Natural killer cell treated with Interleukin-12 subunit alpha and Interleukin-12 subunit beta and Interleukin-15 and Interleukin-18, amount 100 ng/mL, for 72 hours (primary cell): ENCODE measurements at places on chromosomes 2 and 18. TPM values are rescaled to one million over a fixed set of nuclear protein-coding genes. Genes with fewer than 3 reads are reported as not detected.

- peaks cover 24% of the 10 kb centered on the region for H3K36me3 ChIP-seq
- DNase-seq: no peak
- no peaks in the 10 kb centered on the region for H3K27me3 ChIP-seq
- peaks cover 18% of the 10 kb centered on the region for H3K4me1 ChIP-seq
- H3K4me3 ChIP-seq: no peak overlapping the region
- no peak overlapping the region for H3K27ac ChIP-seq
These were observed 5.0 kb downstream of the NDUFS1 start for GRCh38 chr2:206154197-206154596.

- H3K27me3 ChIP-seq: no peaks in the 10 kb centered on the region
- peaks cover 10% of the 10 kb centered on the region for H3K4me1 ChIP-seq
- peak overlapping the region; percentile 59 for H3K27ac ChIP-seq
These were observed 299.4 kb downstream of the AGAP1 start for GRCh38 chr2:235793163-235793752.

DNA sequence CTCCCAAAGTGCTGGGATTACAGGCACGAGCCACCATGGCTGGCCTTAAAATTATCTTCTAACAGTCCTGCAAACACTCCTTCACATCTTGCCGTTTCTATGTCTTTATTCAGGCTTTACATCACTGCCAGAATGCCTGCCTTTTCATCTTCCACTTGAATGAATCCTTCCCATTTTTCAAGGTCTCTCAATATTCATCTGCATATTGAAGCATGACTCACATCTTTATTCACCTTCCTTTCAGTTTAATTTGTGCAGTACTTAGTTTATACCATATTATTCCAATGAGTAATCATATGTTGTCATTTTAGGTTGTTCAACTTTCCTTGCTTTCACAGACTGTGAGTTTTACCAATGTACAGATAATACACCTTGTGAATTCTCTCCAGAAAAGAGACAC is 510.1 kb upstream of the PIK3C3 start:
- DNase-seq: no peak
- no peak overlapping the region for H3K27ac ChIP-seq
- H3K27me3 ChIP-seq: no peaks in the 10 kb centered on the region

DNA sequence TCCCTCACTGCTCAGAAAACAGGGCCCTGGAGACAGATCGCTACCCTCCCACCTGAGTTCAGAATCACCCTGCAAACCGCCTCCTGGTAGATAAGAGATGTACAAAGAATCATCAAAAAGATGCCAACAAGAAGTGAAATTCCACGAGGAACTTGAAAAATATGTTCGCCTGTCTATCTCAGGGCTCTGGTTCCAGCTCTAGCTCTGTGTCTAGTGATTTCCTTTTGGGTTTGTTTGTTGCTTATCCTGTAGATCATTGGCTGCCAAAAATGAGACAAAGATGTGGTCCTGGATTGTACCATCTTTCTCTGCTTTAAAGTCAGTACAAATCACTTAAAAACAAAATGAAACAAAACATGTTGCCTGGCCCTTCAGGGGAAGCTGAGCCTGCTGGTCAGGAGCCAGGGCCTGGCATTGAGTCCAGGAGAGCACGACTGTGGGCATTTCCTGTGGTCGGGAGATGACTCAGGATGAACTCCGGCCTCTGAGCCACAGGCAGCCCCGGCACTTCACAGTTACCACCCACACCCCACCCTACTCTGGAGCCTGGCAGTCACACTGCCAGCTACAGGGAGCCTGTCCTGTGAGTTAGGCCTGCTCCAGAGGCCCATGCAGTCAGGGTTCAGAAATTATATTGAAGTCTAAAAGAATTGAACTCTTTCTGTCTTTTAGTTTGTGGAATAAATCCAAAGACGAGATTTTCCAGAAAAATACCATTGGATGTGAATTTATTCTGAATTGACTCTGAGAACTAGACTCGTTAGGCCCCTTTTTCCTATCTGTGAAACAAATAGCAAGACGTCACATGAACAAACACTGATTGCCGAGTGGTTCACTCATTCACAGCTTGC is 8.0 kb upstream of the ITGB6 start:
- H3K27ac ChIP-seq: peak overlapping the region; percentile 69
- peak; percentile 69 for DNase-seq
- H3K4me1 ChIP-seq: peaks cover 45% of the 10 kb centered on the region
- peak overlapping the region; percentile 8 for H3K4me3 ChIP-seq
- no peaks in the 10 kb centered on the region for H3K36me3 ChIP-seq
- peaks cover 12% of the 10 kb centered on the region for H3K27me3 ChIP-seq

GRCh38 chr18:72544092-72544886 is at the start of gene CBLN2:
CBLN2 (minus strand) TSS chr18:72544342; CDS start chr18:72542160, 2,182 bp downstream.
- no peak within 1 kb of the TSS for H3K4me3 ChIP-seq
- no peak for DNase-seq
- H3K4me1 ChIP-seq: no peaks in the 10 kb centered on the region
- H3K36me3 ChIP-seq: peaks cover 5% of the 10 kb centered on the region

- H3K36me3 ChIP-seq: peaks cover 1% of the 10 kb centered on the region
- H3K27me3 ChIP-seq: no peaks in the 10 kb centered on the region
- H3K4me3 ChIP-seq: no peak overlapping the region
- no peak for DNase-seq
- H3K27ac ChIP-seq: no peak overlapping the region
- no peaks in the 10 kb centered on the region for H3K4me1 ChIP-seq
These were observed 345.0 kb upstream of the LRRTM4 start for GRCh38 chr2:77867146-77867545.

GRCh38 chr18:50666536-50666935 is 106.6 kb downstream of the MAPK4 start:
- no peak overlapping the region for H3K27ac ChIP-seq
- no peaks in the 10 kb centered on the region for H3K4me1 ChIP-seq

DNA sequence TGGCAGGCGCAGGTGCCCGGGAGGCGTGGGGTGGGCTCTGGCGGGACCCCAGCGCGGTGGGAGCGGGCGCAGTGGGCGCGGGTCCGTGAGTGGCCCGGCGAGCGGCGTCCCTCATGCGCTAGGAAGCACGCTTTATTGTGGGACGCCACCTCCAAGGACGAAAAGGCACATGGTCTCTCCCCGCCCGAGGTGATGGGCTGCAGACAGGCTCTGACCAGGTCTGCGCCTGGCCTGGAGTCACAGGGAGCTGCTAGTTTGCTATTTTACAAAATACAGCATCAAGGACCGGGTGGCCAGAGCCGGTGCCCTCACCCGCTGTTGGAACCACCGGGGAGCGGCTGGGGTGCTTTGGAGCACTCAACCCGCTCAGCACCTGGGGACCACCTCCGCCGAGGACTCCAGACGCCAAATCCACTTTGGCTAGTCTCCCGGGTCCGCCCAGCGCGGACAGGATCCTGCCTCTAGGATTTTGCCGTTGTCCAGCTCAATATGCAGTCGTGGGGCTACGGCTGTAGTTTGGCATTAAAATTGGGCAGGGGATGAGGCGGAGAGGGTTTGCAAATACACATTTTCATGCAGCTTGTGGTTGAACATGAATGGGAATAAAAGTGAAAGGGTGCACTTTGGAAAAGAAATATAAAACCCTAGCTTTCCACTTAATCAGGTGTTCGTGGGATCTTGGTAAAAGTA is 65.4 kb downstream of the LRRFIP1 start:
- no peaks in the 10 kb centered on the region for H3K27me3 ChIP-seq
- peaks cover 70% of the 10 kb centered on the region for H3K4me1 ChIP-seq
- H3K4me3 ChIP-seq: peak overlapping the region; percentile 100
- DNase-seq: no peak

DNA sequence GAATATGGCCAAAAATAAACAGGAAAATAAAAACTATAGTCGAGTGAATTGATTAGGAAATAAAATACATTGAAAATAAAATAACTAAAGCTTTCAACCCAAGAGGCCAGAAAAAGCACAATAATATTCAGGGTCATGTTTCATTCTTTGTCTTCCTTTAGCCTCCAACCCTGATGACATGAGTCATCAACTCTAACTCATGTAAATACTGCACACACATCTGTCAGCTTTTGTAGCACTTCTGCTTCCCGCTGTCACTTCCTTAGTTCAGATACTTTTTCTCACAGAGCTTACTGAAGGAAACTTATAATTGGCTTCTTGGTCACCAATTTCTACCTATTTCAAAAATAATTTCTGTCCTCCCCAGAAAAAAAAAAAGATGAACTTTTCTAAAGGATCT is 112.8 kb downstream of the UPP2 start:
- no peak overlapping the region for H3K4me3 ChIP-seq
- no peak overlapping the region for H3K27ac ChIP-seq
- DNase-seq: no peak

DNA sequence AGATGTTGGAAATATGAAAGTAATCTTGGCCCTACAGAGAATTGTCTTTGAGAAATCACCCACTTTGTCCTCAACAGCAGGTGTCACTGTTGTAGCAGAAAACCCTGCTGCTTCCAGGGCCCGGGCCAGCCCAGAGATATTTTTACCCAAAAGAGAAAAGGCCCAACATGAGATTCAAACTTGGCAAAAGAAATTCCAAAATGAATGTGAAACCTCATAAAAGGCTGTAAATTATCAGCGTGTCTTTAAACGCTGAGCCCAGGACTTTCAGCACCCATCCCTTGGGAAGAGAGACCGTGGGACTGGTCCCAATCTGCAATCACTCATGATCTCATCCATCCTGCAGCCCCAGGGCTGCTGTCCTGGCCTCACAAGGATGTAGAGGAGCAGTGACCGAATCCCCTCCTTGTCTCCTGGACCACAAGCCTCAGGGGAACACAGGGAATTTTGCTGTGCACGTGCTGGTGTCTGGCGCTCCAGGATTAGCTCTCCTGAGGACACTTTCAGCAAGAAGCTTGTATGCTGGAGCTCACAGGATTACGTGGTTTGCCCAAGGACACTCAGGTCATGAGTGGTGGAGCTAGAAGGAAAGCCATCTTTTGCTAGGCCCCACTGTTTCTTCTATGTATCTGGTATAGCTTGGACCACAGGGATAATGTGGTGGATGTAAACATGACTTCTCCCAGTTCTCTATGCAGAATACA is 202.1 kb downstream of the RNF144A start:
- no peaks in the 10 kb centered on the region for H3K4me1 ChIP-seq
- no peak for DNase-seq
- H3K36me3 ChIP-seq: peaks cover 8% of the 10 kb centered on the region

DNA sequence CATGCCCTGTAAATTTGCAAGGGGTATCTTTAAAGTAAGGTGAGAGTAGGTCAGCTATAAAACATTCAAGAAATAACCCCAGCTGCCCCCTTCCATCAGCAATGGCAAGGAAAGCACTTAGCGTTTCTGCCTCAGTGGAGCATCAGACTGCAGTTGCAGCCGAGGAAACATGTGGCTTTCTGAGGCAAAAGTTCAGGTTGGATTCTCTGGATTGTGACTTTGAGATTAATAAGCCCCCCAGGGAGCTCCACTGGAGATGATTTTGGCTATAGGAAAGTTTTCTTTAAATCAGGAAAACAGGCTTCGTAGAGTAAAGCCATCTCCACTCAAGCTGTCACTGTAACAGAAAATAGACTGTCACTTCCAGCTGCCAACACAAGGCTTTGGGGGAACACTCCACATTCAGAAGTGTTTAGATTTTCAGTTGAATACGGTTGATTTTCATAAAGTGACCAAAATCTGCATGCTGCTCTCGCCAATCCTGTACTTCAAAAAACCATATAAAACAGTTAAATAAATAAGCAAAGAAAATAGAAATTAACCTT is 15.3 kb upstream of the RIT2 start:
- no peak overlapping the region for H3K27ac ChIP-seq
- no peaks in the 10 kb centered on the region for H3K4me1 ChIP-seq
- no peaks in the 10 kb centered on the region for H3K36me3 ChIP-seq

- no peak overlapping the region for H3K27ac ChIP-seq
- DNase-seq: no peak
- peaks cover 4% of the 10 kb centered on the region for H3K36me3 ChIP-seq
- H3K27me3 ChIP-seq: no peaks in the 10 kb centered on the region
- H3K4me1 ChIP-seq: peaks cover 17% of the 10 kb centered on the region
- no peak overlapping the region for H3K4me3 ChIP-seq
These were observed 105.4 kb downstream of the DYM start for GRCh38 chr18:49355028-49355427.

GRCh38 chr18:47815486-47816270 is 114.8 kb downstream of the SMAD2 start:
- no peak overlapping the region for H3K4me3 ChIP-seq
- H3K4me1 ChIP-seq: no peaks in the 10 kb centered on the region
- no peak overlapping the region for H3K27ac ChIP-seq

GRCh38 chr18:45863469-45863868 is 38.0 kb downstream of the SIGLEC15 start:
- H3K4me1 ChIP-seq: peaks cover 16% of the 10 kb centered on the region
- H3K27me3 ChIP-seq: no peaks in the 10 kb centered on the region
- peaks cover 78% of the 10 kb centered on the region for H3K36me3 ChIP-seq
- peak overlapping the region; percentile 37 for H3K4me3 ChIP-seq

- no peaks in the 10 kb centered on the region for H3K36me3 ChIP-seq
- DNase-seq: no peak
- no peaks in the 10 kb centered on the region for H3K27me3 ChIP-seq
- no peak overlapping the region for H3K27ac ChIP-seq
- H3K4me3 ChIP-seq: no peak overlapping the region
These were observed 55.2 kb downstream of the CSRNP3 start for GRCh38 chr2:165524720-165525119.

DNA sequence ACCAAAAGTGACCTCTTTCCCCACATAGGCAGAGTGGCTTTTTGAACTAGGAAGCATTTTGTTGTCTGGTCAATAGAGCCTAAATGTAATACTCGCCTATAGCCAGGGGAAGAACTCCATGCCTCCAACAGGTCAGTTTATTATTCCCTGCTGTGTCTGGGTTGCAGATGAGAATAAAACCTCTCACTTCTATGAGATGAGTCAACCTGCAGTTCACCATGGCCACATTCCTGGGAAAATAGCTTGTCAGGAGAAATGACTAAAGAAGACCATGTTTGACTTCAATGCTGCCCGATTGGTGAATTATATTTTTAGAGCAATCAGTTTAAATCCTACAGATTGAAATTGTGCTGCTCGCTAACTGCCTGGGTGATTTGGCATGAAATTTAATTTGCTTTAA is 46.7 kb upstream of the LRRTM1 start:
- no peaks in the 10 kb centered on the region for H3K27me3 ChIP-seq
- H3K27ac ChIP-seq: no peak overlapping the region
- H3K36me3 ChIP-seq: no peaks in the 10 kb centered on the region
- H3K4me1 ChIP-seq: no peaks in the 10 kb centered on the region

DNA sequence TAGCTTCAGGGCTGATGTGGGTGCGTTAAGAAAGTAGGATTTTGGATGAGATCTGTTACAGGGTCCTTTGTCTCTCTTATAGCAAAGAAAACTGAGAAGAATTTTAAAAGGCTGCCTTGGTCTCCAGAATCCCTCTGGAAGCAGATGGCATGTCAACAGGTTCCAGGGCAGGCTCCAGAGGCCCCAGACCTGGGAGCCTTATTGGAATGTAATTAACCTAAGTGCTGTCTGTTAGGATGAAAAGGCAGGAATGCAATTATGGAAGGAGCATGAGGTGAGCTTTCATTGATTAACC is 97.2 kb upstream of the PKDCC start:
- no peak overlapping the region for H3K4me3 ChIP-seq
- peaks cover 17% of the 10 kb centered on the region for H3K27me3 ChIP-seq
- no peaks in the 10 kb centered on the region for H3K36me3 ChIP-seq
- H3K27ac ChIP-seq: no peak overlapping the region
- H3K4me1 ChIP-seq: peaks cover 8% of the 10 kb centered on the region
- DNase-seq: no peak

CCDC68 gene
- total RNA-seq: 0.74 TPM

MLPH gene
- not detected for total RNA-seq

FSIP2 gene
- 0.20 TPM for total RNA-seq

ZNF521 gene
- total RNA-seq: not detected

ITGA4 gene
- 147 TPM for total RNA-seq

RGPD3 gene
- total RNA-seq: 0.92 TPM
